ENCODE measurements at places on chromosomes 16 and 17.

- DNase-seq, result no peak
These were observed 746.4 kb downstream of the CDH11 start for GRCh38 chr16:64375391-64375980.

DNA sequence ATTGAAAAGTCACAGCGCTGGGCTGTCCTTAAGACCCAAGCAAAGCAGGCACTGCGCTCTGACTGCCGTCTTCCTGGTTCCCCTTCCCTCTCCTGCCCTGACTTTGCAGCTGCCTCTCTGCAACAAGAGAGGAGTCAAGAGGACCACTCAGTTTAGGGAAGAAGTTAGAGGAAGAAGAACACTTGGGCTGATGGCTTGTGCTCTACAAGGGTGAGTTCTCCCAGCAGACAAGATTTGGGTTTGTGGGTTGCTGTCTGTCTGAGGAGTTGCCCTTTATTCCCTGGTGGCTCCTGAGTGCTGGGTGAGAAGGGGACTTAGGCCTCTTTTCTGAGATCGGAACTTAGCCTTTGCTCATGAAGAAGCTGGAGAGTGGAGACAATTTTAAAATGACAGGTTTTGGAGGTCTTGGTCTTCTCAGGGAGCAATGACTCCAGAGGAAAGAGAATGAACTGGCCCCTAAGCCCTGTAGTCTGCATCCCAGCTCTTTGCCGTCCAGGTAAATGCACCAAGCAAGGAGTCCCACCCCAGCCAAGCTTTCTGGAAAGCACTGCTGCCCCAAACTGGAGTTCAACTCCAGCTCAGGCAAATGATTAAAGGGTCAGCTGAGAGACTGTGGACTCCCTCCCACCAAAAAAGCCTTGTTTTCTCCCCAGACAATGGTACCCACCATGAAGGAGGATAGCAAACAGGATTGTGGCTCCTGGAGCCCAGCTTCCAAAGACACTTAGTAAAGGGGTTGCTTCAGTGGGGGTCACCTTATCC is 2.7 kb upstream of the HOXB9 start:
- no peak for DNase-seq

DNA sequence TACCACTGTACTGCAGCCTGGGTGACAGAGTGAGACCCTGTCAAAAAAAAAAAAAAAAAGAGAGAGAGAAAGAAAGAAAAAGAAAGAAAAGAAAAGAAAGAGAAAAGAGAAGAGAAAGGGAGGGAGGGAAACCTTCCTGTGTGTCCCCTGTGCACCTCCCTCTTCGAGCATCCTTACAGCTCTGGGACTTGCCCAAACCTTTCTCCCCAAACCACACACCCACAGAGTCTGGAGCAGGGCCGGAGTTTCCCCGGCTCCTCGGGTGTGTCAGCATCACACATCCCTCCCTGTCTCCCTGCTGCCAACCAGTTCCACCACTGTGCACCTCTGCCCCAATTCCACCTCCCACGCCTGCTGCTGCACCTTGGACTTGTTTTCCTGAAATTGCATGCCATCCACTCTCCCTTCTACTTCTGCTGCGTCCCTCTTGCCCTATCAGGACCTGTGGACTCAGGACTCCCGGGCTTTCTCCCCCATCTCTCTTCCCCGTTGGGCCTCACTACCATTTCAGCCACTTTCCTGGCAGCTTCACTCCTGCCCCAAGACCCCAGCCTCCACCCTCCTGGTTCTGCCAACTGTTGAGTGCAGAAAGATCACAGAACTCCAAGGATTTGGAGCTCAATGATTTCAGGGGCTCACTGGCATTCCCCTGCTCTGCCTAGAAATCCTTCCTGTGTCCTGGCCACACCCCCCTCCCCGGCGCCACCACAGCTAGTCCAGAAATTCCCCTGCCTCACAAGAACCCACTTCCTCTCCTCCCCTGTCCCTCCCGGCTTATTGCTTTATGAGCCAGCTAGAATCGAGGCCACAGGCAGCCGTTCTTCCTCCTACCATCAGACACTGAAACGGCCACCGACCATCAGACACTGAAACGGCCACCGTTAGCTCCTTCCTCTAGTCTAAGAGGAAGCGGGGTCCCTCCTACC is 3.7 kb upstream of the CDK3 start:
- no peak for DNase-seq

DNA sequence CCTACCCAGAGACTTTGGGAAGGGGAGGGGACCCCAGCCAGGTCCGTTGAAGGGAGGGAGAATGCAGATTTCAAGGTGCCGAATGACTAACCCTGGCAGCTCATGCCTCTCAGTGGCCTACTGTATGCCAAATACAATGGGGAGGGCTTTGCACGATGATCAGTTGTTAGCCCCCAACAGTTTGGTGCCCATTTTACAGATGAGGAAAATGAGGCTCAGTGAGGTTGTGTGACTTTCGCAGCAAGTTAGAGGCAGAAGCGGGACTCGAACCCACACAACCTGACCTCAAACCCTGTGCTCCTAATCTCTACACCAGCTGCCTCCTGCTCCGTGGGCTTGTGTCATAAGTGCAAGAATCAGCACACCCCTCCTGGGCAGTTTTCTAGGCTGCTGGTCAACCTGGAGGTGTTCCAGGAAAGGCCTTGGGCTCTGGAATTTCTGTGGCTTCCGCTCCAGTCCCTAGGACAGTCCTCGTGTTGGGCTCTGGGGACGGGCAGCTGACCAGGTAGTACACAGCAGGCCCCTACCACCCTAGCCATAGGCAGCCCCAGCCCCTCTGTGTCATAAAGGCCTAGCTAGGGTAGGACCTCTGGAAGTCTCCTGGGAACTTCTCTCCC is 11.9 kb upstream of the NAGPA start:
- no peak for DNase-seq

DNA sequence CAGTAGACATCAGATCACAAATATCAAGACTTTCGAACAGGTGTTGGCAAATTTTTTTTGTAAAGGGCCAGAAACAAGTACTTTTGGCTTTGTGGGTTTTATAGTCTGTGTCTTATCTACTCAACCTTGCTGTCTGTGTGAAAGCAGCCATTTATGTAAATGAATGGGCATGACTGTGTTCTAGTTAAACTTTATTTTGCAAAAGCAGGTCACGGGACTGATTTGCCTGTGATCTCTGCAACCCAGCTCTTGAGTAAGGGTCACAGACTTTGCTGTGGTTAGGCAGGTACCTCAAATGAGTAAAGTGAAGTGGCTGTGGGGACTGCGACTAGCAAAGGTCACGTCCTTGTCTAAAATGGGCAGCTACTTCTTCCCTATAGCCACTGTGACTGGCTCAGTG is 136.5 kb downstream of the FTO start:
- DNase-seq, result no peak

- no peak for DNase-seq
These were observed 219.9 kb downstream of the ENGASE start for GRCh38 chr17:79294459-79295071.

GRCh38 chr17:72710834-72711233 is 381.7 kb downstream of the SLC39A11 start:
- no peak for DNase-seq
